Natural killer cell treated with Interleukin-12 subunit alpha and Interleukin-12 subunit beta and Interleukin-15 and Interleukin-18, amount 100 ng/mL, for 72 hours (primary cell): ENCODE measurements at places on chromosomes 16 and 17.

DNA sequence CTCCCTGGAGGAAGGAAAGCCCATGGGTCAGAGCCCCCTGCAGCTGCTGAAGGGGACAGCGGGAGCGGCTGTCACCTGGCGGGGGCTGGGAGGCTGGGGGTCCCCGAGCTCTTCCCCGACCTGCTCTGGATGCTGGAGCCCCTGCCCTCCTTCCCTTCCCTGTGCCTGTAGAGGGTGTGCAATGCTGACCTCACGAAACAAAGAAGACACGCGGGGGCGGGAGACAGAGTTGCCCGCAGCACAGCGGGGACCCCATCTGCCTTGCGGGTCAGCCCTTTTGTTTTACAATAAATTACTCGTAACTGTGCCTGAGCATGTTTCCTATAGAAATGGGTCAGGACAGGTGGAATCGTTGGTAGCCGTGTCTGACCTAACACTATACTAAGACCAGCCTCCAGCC is 6.3 kb downstream of the SECTM1 start:
- no peak for DNase-seq

- DNase-seq: no peak
Measured at GRCh38 chr17:40326832-40327199, 17.8 kb downstream of the RARA start.

DNA sequence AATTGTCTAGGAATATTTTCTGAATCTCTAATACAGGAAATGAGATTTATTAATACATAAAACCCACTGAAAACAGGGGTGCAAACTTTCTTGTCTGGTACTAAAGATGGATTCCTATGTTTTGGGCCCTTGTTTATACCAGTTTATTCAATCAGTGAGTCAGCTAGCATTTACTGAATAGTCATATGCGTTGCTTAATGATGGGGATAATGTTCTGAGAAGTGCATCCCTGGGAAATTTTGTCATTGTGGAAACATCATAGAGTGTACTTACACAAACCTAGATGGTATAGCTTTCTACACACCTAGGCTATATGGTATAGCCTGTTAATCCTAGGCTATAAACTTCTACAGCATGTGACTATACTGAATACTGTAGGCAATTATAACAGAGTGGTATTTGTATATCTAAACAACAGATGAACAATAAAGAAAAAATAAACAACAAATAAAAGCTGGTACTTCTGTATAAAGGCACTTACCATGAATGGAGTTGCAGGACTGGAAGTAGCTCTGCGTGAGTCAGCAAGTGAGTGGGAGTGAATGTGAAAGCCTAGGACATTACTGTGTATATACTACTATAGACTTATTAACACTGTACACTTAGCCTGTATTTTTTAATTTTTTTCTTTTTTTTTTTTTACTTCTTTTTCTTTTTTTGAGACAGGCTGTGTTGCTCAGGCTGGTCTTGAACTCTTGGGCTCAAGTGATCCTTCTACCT is 63.7 kb downstream of the SIAH1 start:
- no peak for DNase-seq

DNA sequence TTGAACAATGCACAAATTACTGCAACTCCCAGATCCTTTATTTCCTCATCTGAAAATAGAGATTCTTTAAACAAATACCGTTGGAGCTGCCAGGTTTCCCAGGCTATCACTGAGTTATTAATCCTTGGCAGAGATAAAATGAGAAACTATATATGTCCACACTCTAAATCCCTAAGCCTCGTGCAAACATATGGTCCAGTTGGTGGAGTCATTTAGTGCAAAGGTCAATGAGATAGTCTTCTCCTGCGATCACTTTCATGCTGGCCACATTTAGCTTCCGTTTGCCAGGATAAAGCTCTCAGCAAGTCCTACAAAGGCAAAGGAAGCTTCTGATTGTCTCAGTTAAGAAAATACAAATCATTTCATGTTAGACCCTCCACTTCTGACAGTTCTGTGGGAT is 11.0 kb downstream of the GRIN2A start:
- DNase-seq: no peak

- no peak for DNase-seq
Measured at GRCh38 chr16:81620796-81621195, 158.3 kb upstream of the PLCG2 start.
